ENCODE measurements at places on chromosomes 16 and 17. TPM values are rescaled to one million over a fixed set of nuclear protein-coding genes. Genes with fewer than 3 reads are reported as not detected.

- DNase-seq: no peak
Observed at GRCh38 chr17:48577946-48578615, at the start of gene HOXB4. TSS of gene HOXB4 (minus strand) at chr17:48578350. CDS start at chr17:48578319, 31 bp downstream.

DNA sequence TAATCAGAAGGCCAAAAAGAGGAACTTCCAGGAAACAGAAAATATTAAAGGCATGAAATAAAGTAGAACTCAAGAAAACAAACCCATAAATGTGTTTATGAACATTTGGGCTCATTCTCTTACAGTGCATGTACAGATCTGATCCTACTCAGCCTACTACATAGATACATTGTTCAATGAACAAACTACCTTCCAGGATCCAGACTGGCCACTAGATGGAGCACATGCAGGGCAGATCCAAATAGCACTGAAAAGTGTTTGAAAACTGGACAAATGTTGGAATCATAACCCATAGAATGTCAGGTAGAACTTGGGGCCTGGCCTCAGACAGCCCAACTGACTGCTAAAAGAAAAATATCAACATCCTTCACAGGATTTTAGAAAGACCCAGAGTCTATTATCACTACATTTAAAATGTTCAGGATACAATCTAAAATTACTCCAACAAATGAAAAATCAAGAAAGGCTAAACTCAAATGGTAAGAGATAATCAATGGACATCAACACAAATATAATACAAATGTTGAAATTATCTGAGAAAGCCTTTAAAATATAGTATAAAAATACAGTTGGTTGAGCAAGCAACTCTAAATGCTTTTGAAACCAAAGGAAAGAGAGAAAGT lies 122.4 kb upstream of the NUDT7 start:
- no peak for DNase-seq

DNA sequence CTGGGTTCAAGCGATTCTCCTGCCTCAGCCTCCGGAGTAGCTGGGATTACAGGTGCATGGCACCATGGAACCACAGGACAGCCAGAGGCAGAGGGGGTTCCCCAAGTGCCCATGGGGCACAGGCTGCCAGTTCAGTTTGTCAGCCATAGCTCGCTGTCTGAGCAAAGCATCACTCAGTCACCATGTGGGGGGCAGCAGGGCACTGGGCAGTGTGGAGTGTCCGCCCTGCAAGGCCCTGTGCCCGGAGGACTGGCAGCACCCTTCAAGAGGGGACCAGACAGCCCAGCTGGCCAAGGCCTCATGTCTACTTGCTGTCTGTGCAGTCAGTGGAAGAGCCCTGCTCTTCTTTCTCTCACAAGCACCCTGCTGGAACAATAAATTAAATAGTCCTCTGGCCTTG lies 6.4 kb downstream of the ALYREF start:
- DNase-seq: no peak

GRCh38 chr16:81782236-81782635 lies 3.1 kb downstream of the PLCG2 start:
- no peak for DNase-seq

Gene NLRC3
- total RNA-seq: 0.72 TPM

Gene PRR35
- not detected for total RNA-seq

GRCh38 chr17:77410470-77410869 lies 269.7 kb downstream of the SEC14L1 start:
- DNase-seq: no peak

Gene CHST6
- total RNA-seq: 14.1 TPM

- DNase-seq: no peak
Observed at GRCh38 chr17:16364625-16365024, 11.4 kb upstream of the CENPV start.

GRCh38 chr16:68710211-68710610 lies 26.9 kb upstream of the CDH1 start:
- no peak for DNase-seq

GRCh38 chr16:4611337-4612021 lies 3.2 kb downstream of the UBALD1 start:
- no peak for DNase-seq

DNA sequence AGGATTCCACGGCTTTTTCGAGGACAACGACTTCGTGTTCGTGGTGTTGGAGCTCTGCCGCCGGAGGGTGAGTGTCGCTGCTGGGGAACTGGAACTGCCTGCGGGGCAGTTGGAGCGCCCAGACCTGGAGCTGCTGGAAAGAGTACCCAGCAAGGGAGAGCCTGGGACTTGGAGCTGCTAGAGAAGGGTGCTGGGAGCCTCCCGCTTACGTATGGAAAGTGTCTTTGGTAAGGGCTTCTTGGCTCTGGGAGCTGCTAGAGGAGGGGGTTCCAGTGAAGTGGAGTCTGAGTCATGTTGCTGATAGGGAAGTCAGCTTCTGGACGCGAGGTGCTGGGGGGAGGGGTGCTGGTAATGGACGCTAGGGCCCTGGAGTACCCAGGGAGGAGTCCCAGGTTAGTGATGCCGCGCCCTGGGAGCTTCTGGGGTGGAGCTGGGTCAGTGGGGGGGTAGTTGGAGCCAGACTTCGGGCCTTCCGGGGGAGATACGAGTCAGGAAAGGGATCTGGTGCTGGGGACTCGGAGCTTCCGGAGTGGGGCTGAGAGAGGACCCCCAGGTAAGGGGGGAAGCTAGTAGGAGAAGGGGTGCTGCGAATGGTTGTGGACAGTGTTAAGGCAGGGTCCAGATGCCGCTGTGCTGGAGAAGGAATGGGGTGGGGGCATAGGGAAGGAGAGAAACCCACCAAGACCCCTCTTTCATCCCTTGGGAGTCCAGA lies 741 bp downstream of the PLK1 start:
- DNase-seq: no peak

- DNase-seq: no peak
Observed at GRCh38 chr17:6686026-6686425, 27.1 kb downstream of the SLC13A5 start.

Gene COX6A2
- total RNA-seq: not detected

Gene SNX11
- 24.0 TPM for total RNA-seq

GRCh38 chr16:59355704-59356103 lies 621.6 kb upstream of the GOT2 start:
- DNase-seq: no peak

DNA sequence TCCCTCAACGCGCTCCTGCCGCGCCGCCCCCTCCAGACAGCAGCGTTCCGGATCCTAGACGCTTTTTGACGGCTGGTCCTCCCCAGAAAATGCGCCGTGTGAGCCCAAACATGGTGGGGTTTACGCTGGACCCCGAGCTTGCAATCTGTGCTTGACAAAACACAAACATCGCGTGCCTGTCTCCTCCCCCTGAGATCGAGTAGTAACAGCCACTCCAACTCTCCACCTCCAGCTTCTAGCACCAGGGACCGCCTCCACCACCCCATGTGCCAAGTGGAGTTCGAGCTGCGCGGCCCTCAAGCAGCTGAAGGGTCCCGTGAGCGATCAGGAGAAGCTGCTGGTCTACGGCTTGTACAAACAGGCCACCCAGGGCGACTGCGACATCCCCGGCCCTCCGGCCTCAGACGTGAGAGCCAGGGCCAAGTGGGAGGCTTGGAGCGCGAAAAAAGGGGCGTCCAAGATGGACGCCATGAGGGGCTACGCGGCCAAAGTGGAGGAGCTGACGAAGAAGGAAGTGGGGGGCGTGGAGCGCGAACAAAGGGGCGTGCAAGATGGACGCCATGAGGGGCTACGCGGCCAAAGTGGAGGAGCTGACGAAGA lies 656 bp upstream of the GEMIN4 start:
- DNase-seq: peak; percentile 48

DNA sequence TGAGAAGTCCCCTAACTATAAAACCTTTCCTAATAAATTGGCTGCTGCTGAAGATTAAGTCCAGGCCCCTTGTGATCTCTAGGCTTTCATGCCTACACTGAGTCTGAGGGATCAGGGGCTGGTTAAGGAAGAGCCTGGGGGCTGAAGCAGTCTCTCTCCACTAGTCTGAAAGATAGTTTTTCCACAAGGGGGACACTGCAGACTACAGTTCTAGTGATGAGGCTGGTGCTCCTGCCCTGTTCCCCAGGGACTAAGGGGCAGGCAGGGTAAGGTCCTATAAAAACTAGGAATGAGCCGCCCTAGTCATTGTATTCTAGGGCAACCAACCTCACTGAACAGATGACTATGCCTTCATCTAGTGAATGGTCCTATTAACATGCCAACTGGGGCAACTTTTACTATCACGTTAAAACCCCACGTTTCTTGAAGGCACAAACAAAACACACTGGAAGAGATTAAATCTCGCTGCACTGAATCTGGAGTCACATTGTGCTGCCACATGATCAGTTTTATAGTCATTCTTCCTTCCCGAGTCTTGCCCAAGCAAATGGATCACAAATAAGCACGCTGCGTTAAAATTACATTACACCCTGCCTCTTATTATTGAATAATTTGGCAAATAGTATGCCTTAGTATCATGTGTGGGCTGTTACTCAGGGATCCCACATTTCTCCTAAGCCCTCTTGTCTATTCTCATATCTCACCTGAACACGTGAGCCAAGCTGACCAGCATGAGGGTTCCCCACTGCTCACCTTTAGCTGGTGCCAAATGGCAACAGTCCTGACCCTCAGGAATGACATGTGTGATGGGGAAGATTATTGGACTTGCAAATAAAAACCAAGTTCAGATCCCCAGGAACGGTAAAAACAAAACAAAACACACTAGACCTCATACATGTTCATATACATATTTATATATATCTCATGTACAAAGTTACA lies 95.4 kb upstream of the TOB1 start:
- DNase-seq: no peak

Gene CCL23
- not detected for total RNA-seq

Gene RGS11
- total RNA-seq: 60.7 TPM

GRCh38 chr17:27237890-27238289 lies 56.0 kb upstream of the WSB1 start:
- no peak for DNase-seq

Gene EXOC3L1
- 2.1 TPM for total RNA-seq

DNA sequence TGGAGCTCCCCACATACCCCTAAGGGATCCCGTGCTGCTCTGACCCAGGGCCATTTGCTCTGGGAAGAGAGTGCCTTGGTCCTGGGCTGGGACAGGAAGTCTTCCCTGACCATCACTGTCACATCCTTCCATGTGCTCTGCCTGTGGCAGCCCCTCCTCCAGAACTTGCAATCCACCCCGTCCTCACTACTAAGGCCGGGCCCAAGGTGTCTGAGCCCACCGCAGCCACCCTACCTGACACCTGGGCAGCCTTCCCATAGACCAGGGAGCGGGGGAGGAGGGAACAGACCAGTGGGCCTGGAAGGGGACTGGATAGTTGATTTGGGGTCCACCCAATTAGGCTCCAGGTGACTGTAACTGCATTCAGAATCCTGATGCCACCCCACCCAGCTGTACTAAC lies 117.5 kb upstream of the CRHR1 start:
- DNase-seq: no peak

Gene RTN4RL1
- 23.9 TPM for total RNA-seq

- DNase-seq: no peak
Observed at GRCh38 chr17:16262201-16262600, 45.2 kb downstream of the PIGL start.

- DNase-seq: no peak
Observed at GRCh38 chr17:74960570-74961342, 11.8 kb downstream of the HID1 start.

Gene CMTM2
- total RNA-seq: 0.87 TPM

DNA sequence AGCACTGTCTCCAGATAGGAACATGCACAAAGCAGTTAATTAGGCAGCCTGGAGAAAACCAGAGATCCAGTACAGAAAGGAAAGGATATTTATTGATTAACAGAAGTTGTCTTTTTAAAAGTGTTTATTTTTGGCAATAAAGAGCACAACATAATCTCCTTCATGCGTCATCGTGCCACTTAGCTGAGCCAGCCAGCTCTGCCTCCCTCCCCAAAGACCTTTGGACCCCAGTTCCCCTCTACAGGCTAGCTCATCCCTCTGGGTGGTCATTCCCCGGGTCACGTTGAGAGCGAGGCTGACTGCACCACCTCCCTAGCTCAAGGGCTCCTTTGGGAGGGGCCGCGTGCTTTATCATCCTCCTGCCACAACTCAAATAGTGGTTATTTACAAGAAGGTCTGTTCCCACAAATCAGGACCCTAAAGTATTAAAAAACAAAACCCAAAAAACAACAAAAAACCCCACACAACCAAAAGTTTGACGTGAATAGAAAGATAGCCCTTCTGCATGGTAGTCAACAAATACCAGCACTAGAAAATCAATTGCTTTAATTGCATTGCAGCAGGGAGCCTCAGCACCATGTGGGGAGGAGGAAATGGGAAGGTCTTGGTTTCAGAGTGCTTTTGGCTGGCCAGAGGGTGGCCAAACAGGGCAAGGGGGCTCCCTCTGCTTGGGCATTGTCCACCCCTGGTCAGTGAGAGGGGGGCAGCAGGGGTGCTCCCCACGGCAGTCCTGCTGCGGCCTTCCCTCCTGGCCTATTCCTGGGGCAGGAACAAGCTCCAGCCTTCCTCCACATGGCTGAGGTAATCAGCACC lies 9.6 kb downstream of the POLR2C start:
- no peak for DNase-seq

DNA sequence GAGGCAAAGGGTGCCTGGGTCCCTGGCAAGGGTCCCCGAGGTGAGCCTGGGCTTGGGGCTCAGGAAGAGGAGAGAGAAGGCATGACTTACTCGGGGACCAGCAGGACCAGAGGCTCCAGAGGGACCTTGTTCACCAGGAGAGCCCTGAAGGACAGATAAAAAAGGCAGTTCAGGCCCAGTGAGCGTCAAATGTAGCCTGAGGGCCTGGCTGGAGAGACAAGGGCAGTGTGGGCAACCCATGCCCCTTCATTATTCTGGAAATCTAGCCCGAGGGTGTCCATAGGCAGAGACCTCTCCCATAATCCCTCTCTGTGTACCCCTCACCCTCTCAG lies 14.1 kb downstream of the COL1A1 start:
- no peak for DNase-seq

DNA sequence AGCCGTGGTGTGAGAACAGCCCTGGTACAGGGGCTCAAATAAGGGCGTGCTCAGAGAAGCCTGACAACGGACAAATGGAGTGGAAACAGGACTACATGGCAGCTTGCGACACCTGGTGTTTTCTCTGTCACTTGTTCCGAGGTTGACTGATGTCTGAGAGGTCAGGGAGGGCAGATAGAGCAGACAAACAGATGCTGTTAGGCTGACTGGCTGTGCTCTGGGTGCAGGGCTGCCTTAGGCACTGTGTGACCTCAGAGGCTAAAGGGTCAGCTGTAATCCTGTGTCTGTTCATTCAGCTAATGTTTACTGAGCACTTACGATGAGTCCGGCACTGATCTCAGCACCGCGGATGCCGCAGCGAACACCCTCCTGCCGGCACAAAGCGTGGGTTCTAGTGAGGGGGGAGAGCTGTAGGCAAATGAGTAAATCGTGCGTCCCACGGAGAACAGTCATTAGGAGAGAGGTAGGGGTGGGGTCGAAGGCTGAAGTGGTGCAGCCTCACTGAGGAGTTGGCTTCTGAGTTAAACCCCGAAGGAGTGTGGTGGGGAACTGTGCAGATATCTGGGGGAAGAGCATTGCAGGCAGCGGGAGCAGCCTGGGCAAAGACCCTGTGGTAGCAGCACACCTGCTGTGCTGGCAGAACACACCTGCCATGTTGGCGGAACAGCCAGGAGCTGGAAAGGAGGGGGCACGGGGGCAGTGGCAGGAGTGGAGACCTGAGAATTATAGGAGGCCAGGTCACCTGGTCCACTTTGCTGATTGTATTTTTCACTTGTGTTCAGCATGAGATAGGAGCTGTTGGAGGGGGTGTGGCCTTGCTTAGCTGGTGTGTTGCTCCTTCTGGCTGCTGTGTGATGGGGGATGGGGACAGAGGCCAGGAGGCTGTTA lies 35.0 kb downstream of the GPT2 start:
- no peak for DNase-seq

Gene KRTAP2-2
- not detected for total RNA-seq
